ENCODE measurements at places on chromosomes 11 and 22. TPM values are rescaled to one million over a fixed set of nuclear protein-coding genes. Genes with fewer than 3 reads are reported as not detected.

APOA5 gene
- total RNA-seq, result not detected

IGLL1 gene
- total RNA-seq, result not detected

ME3 gene
- 41.0 TPM for total RNA-seq

SLC22A6 gene
- total RNA-seq, result not detected

OR52H1 gene
- not detected for total RNA-seq

ACTN3 gene
- not detected for total RNA-seq

MMP10 gene
- 2.4 TPM for total RNA-seq

PRG3 gene
- not detected for total RNA-seq
